ENCODE measurements at places on chromosomes 7 and 10.

DNA sequence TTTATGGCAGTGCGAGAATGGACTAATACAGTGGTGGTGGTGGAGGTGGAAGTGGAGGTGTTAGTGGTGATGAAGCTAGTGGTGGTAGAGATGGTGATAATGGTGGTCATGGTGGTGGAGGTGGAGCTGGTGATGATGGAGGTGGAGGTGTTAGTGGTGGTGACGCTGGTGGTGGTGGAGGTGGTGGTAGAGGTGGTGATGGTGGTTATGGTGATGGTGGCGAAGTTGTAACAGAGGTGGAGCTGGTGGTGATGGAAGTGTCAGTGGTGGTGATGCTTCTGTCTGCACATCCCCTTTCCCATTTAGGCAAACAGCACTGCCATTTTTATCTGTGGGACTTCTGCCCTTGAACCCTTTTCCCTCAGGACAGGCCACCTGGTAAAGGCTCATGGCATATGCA lies 7.4 kb upstream of the PTPRN2 start:
- DNase-seq = peak; percentile 39

DNA sequence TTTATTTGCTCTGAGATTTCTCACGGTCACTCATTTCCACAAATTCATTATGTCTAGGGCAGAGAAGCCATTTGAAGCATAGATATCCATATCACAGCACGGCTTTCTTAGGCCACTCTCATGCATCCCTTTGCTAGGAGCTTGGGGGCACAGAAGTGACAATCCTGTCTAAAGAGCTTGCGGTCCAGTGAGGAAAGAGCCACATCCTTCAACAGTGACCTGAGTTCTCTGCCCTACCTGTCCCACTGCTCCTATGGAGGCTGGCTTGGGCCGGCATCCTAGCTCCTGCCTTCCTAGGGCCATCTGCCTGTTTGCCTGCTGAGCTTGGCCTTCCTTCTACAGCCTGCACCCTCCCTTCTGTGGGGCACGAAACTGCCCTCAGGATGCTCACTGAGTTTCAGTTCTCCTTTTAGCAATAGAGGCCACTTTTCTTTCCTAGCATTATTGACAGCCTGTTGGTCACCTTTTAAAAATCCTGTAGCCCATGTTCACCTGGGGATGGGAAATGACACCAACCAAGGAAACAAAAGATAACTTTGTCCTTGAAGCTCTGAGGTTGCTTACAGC lies 212.1 kb upstream of the GRB10 start:
- no peak for DNase-seq

- no peak for DNase-seq
These were observed 507.2 kb upstream of the IGFBP3 start for GRCh38 chr7:46428295-46428694.

DNA sequence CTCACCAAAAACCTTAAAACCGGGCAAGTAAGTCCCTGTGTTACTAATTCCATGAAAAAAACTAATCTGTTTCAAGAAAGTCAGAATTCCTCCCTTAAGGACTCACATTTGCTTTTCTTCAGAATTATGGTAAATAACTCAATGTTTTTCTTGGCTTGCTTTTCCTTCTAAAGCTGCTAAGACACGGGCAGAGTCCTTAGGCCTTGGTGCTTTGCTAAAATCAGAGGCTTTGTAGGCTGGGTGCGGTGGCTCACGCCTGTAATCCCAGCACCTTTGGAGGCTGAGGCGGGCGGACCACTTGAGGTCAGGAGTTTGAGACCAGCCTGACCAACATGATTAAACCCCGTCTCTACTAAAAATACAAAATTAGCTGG lies 32.0 kb downstream of the GNA12 start:
- no peak for DNase-seq

- peak; percentile 74 for DNase-seq
These were observed at the start of gene SHTN1 for GRCh38 chr10:117005026-117005526. SHTN1 (minus strand) TSS chr10:117005187; CDS start chr10:117005079, 108 bp downstream.

DNA sequence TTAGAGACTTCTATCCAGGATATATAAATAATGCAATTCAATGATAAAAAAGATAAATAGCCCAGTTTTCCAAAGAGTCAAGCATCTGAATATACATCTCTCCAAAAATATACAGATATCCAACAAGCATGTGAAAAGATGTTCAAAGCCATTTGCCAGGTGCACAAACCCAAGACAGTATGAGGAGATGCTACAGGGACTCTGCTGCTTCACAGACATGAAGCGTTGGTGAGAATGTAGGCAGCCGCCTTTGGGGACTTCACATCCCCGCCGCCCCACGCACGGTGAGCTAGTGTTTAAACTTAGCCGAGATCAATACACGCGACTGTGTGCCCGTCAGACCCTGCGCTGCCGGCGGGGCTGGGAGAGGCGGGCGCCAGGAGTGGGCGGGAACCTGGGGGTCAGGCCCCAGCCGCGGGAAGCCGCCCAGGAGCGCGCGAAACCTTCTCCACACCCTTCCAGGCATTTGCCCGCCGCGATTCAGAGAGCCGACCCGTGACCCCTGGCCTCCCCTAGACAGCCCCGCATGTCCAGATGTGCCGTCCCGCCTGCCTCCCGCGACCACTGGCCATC lies 927 bp upstream of the ALOX5 start:
- DNase-seq = no peak

- DNase-seq = no peak
These were observed 264.4 kb downstream of the ETV1 start for GRCh38 chr7:13724977-13725566.

DNA sequence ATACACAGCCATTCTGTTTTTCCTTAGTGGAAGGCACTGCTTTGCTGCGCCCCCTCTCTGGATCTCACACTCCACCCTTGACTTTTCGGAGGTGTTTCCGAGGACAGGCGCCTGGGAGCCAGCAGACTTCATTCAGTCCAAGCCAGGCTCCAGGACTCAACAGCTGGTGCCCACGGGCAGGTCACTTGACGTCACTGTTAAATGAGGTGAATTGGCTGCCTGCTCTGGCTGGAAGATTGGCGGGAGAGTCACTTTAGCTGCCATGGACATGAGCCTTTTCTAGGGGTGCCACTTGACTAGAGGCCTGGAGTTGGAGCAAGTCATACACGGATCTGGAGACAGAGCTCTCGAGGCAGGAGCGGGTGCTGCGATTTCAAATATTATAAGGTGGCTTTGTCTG lies 3.2 kb downstream of the HTRA1 start:
- DNase-seq = no peak

- no peak for DNase-seq
These were observed 10.8 kb downstream of the PRPS1L1 start for GRCh38 chr7:18016547-18017444.

DNA sequence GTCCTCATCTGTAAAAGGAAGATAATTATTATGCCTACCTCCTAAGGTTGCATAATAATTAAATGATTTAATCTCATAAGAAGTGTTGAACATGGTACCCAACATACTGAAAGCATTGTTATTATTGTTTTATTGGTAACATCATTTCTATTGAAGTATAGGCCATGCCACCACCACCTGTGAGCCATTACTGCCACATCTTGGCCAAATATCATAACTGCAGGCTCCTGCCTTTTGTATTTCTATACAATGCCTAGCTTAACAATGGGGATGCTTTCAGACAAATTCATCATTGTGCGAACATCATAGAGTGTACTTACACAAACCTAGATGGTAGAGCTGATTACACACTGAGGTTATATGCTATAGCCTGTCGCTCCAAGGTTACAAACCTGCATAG lies 61.1 kb upstream of the NPSR1 start:
- DNase-seq = no peak

GRCh38 chr10:9331583-9332008 lies 1277.1 kb downstream of the GATA3 start:
- peak; percentile 34 for DNase-seq

GRCh38 chr10:131646551-131647525 lies 254.0 kb upstream of the PPP2R2D start:
- no peak for DNase-seq

GRCh38 chr7:70134029-70134770 lies 535.9 kb downstream of the AUTS2 start:
- DNase-seq = no peak

GRCh38 chr10:1205450-1206030 lies 149.4 kb downstream of the WDR37 start:
- DNase-seq = no peak

DNA sequence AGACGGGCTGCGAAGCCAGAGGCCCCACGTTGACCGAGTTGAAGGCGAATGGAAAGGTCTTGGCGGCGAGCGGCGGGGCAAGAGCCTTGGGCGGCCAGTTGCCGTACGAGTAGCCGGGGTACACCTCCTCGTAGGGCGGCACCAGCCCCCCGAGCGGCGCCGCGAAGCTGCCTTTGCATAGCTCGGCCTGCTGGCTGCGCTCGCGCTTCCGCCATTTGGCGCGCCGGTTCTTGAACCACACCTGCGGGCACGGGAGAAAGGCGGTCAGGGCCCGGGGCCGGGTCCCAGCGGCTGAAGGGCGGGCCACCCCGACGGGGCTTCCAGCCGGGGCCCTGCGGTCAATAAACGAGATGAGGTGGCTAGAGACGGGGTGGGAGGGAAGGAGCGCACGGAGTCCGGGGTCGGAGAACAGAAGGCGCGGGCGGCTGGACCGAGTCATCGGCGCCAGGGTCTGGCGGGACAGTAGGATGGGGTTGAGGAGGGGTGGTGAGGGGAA lies 4.8 kb downstream of the ELOVL3 start:
- DNase-seq = no peak

DNA sequence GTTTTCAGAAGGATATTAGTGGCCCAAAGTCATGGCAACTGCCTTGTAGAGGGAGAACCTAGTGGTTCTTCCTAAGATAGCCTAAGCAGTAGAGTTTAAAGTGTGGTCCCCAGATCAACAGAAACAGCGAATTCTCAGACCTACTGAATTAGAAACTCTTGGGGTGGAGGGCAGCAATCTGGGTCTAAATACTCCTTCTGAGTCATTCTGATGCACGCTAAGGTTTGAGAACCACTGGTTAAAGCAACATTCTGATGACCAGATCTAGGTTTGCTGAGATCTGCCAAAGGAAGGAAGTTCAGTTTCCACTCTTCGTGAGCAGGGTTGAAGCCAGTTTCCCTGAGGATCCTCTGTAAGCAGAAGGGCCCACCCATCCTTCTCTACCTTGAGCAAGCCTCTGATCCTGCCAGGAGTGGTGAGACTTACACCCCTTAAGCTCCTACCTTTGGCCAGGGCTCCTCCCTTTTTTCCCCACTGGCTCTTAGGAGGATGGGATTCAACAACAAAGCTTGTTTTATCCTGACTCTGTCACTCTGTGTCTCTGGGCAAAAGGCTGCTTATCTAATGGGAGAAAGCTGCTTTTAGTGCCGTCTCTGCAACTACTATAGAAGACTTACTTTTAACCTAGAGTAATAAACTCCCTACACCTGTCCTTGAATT lies 26.8 kb upstream of the TRUB1 start:
- no peak for DNase-seq

- peak; percentile 27 for DNase-seq
These were observed 2.7 kb downstream of the CDCA7L start for GRCh38 chr7:21942955-21943354.

DNA sequence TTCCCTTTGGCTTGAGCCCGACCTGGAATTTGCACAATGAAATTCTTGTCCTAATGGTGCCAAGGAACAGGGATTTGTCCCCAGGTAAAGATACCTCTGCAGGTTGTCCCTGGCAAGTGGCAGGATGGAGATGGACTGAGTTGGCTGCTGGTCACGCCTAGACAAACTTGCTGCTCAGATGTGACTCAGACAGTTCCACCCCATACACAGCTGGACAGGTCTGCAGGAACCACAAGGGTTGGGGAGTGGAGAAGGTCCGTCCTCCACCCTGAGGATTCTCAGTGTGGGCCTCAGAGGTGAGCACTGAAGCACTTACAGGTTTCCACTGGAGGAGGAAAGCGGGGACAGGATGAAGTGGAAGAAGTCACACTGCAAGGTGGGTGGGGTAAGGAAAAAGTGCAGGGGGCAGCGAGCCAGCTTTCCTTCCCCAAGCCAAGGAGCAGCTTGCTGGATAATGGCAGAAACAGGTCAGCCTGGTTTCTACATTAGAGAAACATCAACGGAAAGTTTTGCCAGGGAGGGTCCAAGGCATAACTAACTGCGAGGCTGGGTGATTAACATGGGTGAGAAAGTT lies 20.5 kb downstream of the ITPRIP start:
- no peak for DNase-seq

GRCh38 chr10:103869336-103869735 lies 14.0 kb upstream of the SH3PXD2A start:
- no peak for DNase-seq

DNA sequence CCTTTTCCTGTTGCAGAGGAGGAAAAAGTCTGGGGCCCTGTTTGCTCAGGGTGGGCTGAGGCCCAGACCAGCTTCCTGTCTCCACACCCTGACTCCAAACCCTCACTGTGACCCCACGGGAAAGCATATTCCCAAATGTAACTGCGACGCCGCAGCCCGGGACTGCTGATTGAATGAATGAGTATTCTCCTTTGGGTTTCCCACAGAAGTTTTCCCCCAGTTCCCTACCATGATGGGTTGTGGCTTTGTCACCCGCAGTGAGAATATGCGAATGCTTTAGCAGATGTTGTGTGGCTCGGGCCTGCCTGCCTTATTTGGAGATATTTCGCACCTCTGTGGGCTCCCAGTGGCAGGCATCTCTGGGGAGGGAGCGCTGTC lies 50.6 kb downstream of the MGMT start:
- no peak for DNase-seq

- DNase-seq = no peak
These were observed 25.2 kb upstream of the ITGB1 start for GRCh38 chr10:32982911-32983909.

DNA sequence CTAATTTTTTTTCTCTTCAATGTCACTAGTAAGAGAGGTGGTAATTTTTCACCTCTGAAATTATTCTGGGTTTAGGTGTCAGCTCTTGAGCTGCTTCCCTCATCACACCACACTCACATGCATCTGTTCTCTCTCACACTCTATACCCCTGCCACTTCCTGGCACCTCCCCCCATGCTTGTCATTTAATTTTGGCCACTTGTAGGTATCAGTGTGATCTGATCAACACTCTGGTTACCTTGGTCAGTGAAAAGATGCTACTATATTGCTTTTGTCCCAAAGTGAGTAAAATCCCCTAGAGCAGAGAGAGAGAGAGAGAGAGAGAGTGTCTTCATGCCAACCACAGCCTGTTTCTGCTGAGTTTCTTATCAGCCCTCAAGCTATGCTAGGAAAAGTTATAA lies 42.5 kb downstream of the STK17A start:
- no peak for DNase-seq

Measured in Ammon's horn (tissue), 1 donor.